ENCODE measurements at places on chromosomes 16 and 17.

GRCh38 chr17:74757502-74757901, 9.1 kb downstream of the NHERF1 start:
- no peak for DNase-seq

GRCh38 chr17:8966926-8967325, 1.4 kb upstream of the PIK3R5 start:
- no peak for DNase-seq

- no peak for DNase-seq
Observed at GRCh38 chr17:11643851-11644250, 45.6 kb downstream of the DNAH9 start.

GRCh38 chr17:17416007-17416399, 60.8 kb upstream of the MED9 start:
- no peak for DNase-seq

GRCh38 chr17:35923609-35924114, 6.9 kb downstream of the RDM1 start:
- DNase-seq = no peak

DNA sequence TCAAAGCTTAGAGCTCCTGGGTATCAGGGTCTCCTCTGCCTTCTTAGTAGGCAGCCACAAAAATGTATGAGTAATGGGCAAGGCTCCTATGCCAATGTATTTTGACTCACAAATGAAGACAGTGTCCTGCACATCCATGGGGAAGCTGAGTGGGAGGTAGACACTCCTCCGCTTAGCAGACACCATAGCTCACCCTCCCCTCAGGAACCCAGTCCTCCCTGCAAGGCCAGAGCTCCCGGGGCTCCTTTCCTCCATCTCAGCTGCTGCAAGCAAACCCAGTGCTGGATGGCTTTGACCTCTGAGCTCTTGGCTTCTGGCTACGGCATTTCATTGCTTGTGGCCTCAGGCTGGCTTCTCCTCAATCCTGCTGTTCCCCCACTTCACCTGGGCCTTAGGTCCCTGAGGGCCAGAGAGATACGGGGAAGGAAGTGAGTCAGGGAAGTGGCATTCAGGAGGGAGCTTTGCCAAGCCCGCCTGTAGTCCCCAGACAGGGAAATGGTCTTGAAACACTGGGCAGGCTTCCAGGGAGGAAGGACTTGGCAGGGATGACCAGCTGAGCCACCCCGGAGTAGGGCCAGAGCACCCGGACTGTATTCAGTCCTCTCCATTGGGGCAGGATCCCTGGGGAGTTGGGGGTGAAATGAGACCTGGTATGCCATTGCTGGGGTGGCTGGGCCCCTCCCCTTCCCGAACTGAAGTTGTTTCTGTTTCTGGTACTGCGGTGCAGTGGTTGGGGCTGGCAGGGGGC, 4.5 kb downstream of the ABCC3 start:
- DNase-seq = no peak

DNA sequence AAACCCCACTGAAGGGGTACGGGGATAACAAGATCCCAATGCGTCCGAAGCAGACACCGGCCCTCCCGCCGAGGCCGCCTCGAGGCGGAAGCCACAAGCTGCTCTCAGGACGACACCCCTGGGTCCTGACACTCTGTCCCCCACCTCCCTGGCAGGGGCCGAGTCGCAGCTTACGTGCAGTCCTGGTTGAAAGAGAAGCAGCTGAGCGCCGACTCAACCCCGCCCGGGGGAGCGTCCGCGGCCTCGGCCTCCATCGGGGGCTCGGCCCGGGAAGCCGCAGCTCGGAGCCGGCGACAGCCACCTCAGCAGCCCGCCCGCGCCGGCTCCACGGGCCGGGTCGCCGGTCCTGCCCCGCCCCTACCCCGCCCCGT, at the start of gene WIPI1:
TSS of gene WIPI1 (minus strand) at position 329 of the 371 bp plus-strand sequence. CDS start at position 254, 75 bp downstream.
- no peak for DNase-seq

GRCh38 chr17:8001976-8002720, at the start of gene GUCY2D:
Gene GUCY2D, plus strand, starts transcription at chr17:8002615. Its CDS starts 433 bp downstream, at chr17:8003048.
- no peak for DNase-seq

GRCh38 chr16:77591347-77591746, 131.0 kb upstream of the NUDT7 start:
- no peak for DNase-seq

DNA sequence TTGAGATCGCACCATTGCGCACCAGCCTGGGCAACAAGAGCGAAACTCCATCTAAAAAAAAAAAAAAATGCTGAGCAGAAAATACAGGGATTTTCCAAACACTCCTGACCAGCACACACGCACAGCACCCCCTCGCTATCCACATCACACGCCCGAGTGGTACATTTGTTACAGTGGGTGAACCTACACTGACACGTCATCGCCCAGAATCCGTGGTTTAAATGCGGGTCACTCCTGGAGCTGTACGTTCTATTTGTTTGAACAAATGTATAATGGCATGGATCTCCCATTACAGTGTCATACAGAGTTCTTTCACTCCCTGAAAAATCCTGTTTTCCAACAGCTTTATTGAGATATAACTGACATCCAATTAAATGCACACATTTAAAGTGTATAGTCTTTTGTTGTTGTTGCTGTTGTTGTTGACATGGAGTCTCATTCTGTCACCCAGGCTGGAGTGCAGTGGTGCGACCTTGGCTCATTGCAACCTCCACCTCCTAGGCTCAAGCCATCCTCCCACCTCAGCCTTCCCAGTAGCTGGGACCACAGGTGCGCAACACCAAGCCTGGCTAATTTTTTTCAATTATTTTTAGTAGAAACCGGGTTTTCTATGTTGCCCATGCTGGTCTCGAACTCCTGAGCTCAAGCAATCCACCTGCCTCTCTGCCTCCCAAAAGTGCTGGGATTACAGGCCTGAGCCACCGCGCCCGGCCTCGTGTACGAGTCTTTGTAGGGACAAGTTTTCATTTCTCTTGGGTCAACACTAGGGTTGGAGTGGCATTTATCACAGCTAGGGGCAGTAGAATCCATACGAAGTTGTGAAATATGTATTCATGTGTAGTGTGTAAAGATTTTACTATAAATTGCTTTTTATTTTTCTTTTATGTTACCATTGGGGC, 4.4 kb upstream of the CARHSP1 start:
- DNase-seq = no peak

GRCh38 chr17:41428591-41429291, 4.4 kb upstream of the KRT37 start:
- DNase-seq = no peak
